ENCODE measurements at places on chromosomes 1 and 21. TPM values are rescaled to one million over a fixed set of nuclear protein-coding genes. Genes with fewer than 3 reads are reported as not detected.
A peak's percentile ranks its signal among the peaks of the same experiment; 100 is the strongest.

Gene TESK2
- 7.5 TPM for total RNA-seq

Gene S100A9
- 7.7 TPM for total RNA-seq

Gene CSMD2
- not detected for total RNA-seq

Gene CDK11A
- 148 TPM for total RNA-seq

Gene CLCNKA
- total RNA-seq, result not detected

Gene PDC
- not detected for total RNA-seq

Gene VHLL
- total RNA-seq, result 0.53 TPM

Gene UBL4B
- total RNA-seq, result not detected

Gene E2F2
- 1.1 TPM for total RNA-seq

Gene CYP4B1
- total RNA-seq, result not detected

Gene KRTAP10-12
- total RNA-seq, result not detected

Gene OLIG2
- total RNA-seq, result not detected

DNA sequence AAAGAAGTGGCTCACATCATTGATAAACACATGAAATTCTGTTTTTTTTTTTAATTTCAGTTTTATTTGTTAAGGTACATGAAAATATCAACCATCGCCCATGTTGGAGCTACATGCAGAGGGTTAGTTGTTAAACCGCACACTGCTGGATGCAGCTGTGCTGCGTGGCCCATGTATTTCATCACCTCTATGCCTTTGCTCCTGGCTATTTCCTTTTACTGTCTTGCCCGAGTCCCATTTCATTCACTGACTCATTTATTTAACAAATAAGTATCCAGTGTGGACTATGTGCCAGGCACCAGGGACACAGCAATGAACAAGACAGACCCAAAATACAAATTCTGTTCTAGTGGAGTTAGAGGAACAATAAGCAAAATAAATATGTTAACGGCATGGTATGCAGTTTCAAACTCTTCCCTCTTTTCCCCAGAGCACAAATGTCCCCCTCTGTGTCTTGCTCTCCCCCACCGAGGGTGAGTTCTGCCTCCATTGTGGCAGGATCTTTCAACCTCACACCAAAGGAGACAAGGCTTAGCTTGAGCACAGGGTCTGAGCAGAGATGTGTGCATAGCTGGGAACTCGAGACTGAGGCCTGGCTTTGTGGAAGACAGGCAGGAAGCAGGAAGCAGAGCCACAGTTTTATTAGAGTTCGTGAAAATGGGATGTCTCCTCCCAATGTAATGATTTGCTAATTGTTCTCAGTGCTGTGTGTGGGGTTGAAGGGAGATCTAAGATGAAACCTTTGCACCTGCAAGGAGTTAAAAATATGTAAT, 44.6 kb downstream of the MAN1C1 start:
- no peak overlapping the region for H3K4me3 ChIP-seq
- no peaks in the 10 kb centered on the region for H3K4me1 ChIP-seq
- H3K27ac ChIP-seq, result no peak overlapping the region
- DNase-seq, result no peak
- H3K27me3 ChIP-seq, result no peaks in the 10 kb centered on the region

GRCh38 chr1:44808938-44809917, 905 bp downstream of the BTBD19 start:
- H3K36me3 ChIP-seq, result peaks cover 18% of the 10 kb centered on the region
- H3K27ac ChIP-seq, result peak overlapping the region; percentile 98
- no peaks in the 10 kb centered on the region for H3K27me3 ChIP-seq
- peak; percentile 92 for DNase-seq
- H3K4me3 ChIP-seq, result peak overlapping the region; percentile 6

- no peaks in the 10 kb centered on the region for H3K27me3 ChIP-seq
- no peak overlapping the region for H3K4me3 ChIP-seq
- H3K36me3 ChIP-seq, result no peaks in the 10 kb centered on the region
- DNase-seq, result no peak
Observed at GRCh38 chr1:67898033-67898726, 64.9 kb upstream of the GNG12 start.

- no peak for DNase-seq
- no peak overlapping the region for H3K27ac ChIP-seq
- no peaks in the 10 kb centered on the region for H3K36me3 ChIP-seq
- H3K4me1 ChIP-seq, result no peaks in the 10 kb centered on the region
- peaks cover 5% of the 10 kb centered on the region for H3K27me3 ChIP-seq
Observed at GRCh38 chr1:214552174-214552608, 789 bp upstream of the PTPN14 start.

DNA sequence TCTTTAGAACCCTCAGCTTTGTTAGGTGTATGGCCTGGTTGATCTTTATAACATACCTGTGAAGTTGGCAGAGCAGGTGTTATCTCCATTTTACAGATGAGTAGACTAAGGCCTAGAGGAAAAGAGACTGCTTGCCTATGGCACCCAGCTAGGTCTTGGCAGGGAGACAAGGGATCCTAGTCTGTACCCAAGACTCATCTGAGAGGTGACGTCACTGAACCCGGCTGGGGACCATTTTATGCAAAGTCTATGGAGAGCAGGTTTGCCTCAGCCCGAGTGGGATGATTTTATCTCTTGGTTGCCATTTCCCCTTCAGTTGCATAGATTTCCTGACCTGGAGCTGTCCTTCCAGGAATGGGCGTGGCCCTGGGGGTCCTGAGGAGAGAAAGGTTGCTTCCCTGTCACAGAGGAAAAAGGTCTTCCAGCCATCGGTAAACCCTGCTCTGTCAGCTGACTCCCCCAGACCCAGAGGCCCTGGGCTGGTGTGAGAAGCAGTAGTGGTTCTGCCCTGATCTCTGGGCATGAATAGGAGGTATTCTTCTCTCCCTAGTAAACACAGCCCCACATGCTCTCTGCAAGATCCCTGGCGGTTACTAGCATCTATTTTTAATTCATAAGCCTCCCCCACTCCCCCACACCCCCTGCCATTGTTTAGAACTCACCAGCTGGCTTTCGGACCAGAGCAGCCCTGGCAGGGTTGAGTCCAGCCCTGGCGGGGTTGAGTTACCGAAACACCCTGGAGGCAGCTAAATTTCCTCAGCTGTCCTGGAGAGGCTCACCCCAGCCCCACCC, 19.6 kb downstream of the TMCC2 start:
- H3K4me1 ChIP-seq, result no peaks in the 10 kb centered on the region
- no peak for DNase-seq
- H3K4me3 ChIP-seq, result no peak overlapping the region
- H3K27ac ChIP-seq, result no peak overlapping the region
- H3K27me3 ChIP-seq, result no peaks in the 10 kb centered on the region

DNA sequence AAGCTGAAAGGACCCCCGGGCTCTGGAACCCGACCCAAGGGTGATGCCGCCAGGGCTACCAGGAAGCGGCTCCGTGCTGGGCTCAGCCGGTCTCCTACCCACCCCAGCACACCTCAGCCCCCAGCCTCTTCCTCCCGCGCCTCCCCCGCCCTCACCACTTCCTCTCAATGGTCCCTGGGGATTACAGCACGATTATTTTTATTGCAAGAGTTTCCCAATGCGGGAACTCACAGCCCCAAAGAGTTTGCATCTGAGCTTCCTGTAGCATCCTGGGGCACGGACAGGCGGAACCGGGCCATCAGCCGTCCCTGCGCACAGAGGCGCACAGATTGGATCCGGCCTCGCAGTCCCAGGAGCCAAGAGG, 8.7 kb upstream of the SLX9 start:
- peak overlapping the region; percentile 43 for H3K4me3 ChIP-seq
- no peaks in the 10 kb centered on the region for H3K27me3 ChIP-seq
- no peaks in the 10 kb centered on the region for H3K36me3 ChIP-seq
- peak overlapping the region; percentile 84 for H3K27ac ChIP-seq
- H3K4me1 ChIP-seq, result peaks cover 59% of the 10 kb centered on the region
- DNase-seq, result no peak

DNA sequence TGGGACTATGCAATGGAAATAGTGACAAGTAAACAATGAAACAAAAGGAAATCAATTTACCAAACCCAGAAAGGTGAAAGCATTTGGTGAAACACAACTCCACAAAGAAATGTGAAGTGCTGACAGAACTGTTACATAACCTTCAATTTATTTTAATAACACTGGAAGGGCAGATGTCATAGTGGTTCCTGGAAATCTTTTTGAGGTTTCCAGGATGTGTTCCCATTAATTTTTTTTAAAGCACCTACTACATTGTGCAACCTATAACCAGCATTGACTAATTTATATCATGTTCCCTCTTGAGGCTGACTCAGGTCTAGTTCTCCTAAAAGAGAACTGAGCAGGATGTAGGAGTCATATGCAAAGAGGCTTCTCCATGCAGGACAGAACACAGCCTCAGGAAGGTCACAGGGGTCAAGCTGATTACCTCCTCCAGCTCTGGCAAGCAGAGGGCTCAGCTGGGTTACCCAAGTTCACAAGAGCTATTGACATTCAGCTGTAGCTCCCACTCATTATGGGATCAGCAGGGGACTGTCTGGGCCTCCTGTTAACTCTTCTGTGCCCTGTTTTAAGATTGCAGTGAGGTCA, 157.1 kb upstream of the NRIP1 start:
- DNase-seq, result no peak
- no peak overlapping the region for H3K27ac ChIP-seq
- H3K4me3 ChIP-seq, result no peak overlapping the region
- no peaks in the 10 kb centered on the region for H3K36me3 ChIP-seq
- no peaks in the 10 kb centered on the region for H3K27me3 ChIP-seq

DNA sequence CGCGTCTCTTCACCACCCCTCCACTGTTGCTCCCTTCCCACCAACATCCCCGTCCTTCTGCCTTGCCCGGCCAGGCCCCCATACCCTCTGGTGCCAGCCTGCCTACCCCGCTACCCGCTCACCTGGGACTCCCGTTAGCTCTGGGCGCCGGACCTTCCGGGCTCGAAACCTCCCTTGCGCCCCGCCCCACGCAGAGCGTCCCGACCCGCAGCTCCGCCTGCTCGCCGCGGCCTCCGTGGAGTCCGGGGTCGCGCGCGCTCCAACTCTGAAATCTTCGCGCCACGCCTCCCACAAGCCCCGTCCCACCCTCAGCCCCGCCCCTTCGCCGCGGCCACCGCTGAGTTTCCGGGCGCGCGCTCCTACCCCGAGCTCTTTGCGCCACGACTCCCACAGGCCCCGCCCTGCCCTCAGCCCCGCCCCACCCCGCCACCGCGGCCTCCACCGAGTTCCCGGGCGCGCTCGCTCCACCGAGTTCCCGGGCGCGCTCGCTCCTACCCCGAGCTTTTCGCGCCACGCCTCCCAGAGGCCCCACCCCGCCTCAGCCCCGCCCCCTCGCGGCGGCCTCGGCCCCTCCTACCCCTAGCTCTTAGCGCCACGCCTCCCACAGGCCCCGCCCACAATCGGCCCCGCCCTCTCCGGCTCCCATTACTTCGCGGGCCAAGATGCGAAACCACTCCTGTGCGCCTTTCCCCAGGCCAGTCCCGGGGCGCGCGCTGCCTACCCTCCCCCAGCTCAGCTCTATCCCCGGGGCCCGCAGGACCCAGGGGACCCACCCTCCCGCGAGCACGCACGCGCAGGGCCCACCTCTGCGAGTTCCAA, at the start of gene IFT25:
Gene IFT25 (minus strand): TSS at position 267 of the 819 bp plus-strand sequence. CDS start 5,617 bp downstream, outside the sequence.
- peak within 1 kb of the TSS; percentile 87 for H3K4me3 ChIP-seq
- peak; percentile 97 for DNase-seq
- no peaks in the 10 kb centered on the region for H3K27me3 ChIP-seq
- no peaks in the 10 kb centered on the region for H3K36me3 ChIP-seq
- H3K27ac ChIP-seq, result peak within 1 kb of the TSS; percentile 82

GRCh38 chr1:162021124-162021523, 2.5 kb downstream of the OLFML2B start:
- peaks cover 5% of the 10 kb centered on the region for H3K4me1 ChIP-seq
- no peak for DNase-seq
- no peak overlapping the region for H3K27ac ChIP-seq
- no peaks in the 10 kb centered on the region for H3K36me3 ChIP-seq

GRCh38 chr1:200453553-200453905, 43.7 kb upstream of the ZNF281 start:
- no peak overlapping the region for H3K27ac ChIP-seq
- no peak overlapping the region for H3K4me3 ChIP-seq
- no peak for DNase-seq

- H3K27ac ChIP-seq, result no peak overlapping the region
- no peaks in the 10 kb centered on the region for H3K36me3 ChIP-seq
- no peaks in the 10 kb centered on the region for H3K27me3 ChIP-seq
- no peak overlapping the region for H3K4me3 ChIP-seq
Observed at GRCh38 chr1:238779716-238780115, 606.7 kb upstream of the CHRM3 start.

All from CD4-positive, alpha-beta memory T cell (primary cell).